ENCODE measurements at places on chromosomes 1 and 21.

DNA sequence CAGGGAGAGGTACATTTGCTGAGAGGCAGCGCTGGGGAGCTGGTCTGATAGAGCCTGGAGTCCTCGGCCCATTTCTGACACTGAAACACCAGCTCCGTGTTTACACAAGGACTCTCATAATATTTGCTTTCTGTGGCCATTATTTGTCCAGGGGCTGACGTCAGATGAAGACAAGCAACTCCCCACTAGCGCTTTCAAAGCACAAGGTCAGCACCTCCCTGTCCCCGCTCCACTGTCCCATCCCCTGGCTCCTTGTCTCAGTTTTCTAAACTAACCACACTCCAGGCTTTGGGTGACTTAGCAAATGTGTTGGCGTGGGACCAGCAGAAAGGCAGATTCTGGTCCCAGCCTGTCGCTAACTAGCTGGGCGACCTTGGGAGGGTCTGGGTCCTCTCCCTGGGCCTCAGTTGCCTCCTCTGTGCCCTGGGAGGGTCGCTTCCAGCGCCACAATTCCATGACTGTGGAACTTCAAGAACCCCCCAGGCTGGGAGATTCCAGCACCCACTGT, 37.4 kb upstream of the ZBTB40 start:
- no peak for DNase-seq

GRCh38 chr1:33601751-33602150, 129.3 kb downstream of the ZSCAN20 start:
- no peak for DNase-seq

- peak; percentile 55 for DNase-seq
Measured at GRCh38 chr1:21939650-21940374, 2.7 kb upstream of the HSPG2 start.

DNA sequence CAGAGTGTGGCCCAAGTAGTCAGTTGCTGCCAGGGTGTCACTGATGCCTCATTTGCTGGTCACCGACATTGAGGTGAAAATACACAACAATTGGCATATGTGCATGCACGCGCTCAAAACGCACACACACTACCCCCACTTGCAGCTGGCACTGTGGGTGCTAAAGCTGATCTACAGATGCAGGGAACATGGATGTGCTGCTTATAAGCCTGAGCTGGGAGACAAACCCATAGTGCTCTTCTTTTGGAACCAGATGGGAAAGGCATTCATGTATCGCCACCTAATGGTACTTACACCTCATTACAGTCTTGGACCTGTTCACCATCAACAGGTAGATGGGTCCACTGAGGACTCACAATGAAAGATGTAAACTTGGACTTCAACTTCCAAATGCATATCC, 70.3 kb upstream of the CAMK1G start:
- no peak for DNase-seq

GRCh38 chr1:93614986-93615581, 66.6 kb downstream of the BCAR3 start:
- no peak for DNase-seq

GRCh38 chr21:43721939-43722338, 3.0 kb downstream of the PDXK start:
- DNase-seq, result no peak

- no peak for DNase-seq
Measured at GRCh38 chr1:51555866-51556619, 37.0 kb upstream of the EPS15 start.

GRCh38 chr1:48044311-48044710, 47.1 kb upstream of the TRABD2B start:
- no peak for DNase-seq

DNA sequence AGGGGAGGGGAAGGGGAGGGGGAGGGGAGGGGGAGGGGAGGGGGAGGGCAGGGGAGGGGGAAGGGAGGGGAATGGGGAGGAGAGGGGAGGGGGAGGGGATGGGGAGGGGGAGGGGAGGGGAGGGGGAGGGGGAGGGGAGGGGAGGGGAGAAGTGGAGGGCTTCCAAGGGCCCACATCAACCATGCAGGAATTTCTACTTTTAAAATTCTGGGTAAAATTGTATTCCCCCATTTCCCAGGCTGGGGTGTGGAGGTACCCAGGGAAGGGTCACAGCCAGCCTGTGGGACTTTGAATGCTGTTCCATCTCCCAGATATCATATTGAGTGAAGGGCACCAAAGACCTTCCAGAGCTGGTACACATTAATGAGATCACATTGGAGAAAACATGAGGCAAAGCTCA, 126.9 kb upstream of the ETS2 start:
- no peak for DNase-seq

GRCh38 chr1:211680752-211681327, 5.4 kb upstream of the NEK2 start:
- DNase-seq, result peak; percentile 57

DNA sequence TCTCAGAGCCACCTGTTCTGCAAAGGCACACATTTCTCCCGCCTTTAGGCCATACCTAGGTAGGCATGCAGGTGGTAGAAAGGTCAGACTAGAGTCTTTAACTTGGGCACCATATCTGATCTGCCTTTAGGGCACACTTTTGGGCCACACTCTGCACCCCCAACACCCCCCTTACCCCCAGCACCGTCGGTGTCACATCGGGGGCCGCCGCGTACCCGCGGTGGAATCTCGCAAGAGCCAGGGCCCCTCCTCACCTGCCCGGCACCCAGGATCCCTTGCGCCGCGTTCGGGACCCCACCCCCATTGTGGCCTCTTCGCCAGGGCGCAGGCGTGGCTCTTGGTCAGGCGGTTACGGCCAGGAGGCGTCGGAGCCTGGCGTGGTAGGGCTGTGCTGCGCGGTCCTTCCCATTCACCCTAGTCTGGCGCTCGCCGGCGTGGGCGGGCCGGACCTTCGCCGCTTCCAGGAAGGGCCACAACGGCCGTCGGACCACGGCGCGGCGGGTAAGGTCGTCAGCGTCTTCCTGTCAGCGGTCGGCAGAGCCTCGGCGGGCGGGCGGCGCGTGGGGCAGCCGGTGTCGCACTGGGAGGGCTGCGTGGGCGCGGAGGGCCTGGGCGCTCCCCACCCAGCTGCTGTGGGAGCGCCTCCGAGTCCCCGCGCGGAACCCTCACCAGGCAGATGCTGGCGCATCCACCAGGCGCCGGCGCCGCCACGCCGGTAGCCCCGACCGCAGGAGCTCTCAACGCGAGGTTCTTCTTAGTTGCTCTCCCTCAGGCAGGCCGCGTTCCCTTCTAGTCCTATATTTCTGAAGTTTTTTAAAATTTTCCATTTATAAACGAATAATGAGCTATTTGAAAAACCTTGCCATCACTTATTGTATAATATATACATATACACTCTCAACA, at the start of gene DNAH14:
Gene DNAH14 (plus strand): TSS at position 341 of the 903 bp plus-strand sequence. CDS start 23,028 bp downstream, outside the sequence.
- DNase-seq, result no peak

GRCh38 chr1:228000836-228001563, 5.8 kb upstream of the WNT3A start:
- no peak for DNase-seq

DNA sequence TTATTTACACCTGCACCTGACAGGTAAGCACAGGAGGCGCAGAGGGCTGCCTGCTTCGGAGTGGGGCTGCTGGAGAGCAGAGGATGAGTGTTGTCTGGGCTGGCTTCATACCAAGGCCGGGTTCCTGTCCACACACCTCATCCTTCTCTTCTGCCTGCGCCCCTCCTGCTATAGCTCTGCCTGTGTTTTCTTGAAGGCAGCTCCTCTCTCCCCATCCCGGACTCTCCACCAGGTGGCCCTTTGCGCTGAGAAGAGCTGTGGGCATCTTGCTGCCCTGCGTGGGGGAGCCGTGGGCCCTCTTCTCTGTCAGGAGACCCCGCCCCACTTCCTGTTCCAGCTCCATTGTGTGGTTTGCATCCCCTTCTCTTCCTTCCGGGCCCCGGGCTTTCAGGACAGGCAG, 35.0 kb downstream of the ARHGEF10L start:
- DNase-seq, result no peak

GRCh38 chr1:88488237-88488636, 195.8 kb upstream of the PKN2 start:
- DNase-seq, result no peak

Measured in occipital lobe (tissue), 3 donors.